ENCODE measurements at places on chromosomes 1 and 21. TPM values are rescaled to one million over a fixed set of nuclear protein-coding genes. Genes with fewer than 3 reads are reported as not detected.

- H3K27ac ChIP-seq, result no peak overlapping the region
- H3K4me1 ChIP-seq, result peaks cover 13% of the 10 kb centered on the region
- H3K27me3 ChIP-seq, result no peaks in the 10 kb centered on the region
- H3K36me3 ChIP-seq, result no peaks in the 10 kb centered on the region
- DNase-seq, result no peak
Measured at GRCh38 chr1:246219508-246220030, 287.5 kb downstream of the SMYD3 start.

- no peaks in the 10 kb centered on the region for H3K27me3 ChIP-seq
- peak overlapping the region; percentile 59 for H3K4me3 ChIP-seq
- peaks cover 6% of the 10 kb centered on the region for H3K36me3 ChIP-seq
- peak; percentile 93 for DNase-seq
- peaks cover 98% of the 10 kb centered on the region for H3K4me1 ChIP-seq
Measured at GRCh38 chr21:44911384-44912157, 9.1 kb downstream of the ITGB2 start.

DNA sequence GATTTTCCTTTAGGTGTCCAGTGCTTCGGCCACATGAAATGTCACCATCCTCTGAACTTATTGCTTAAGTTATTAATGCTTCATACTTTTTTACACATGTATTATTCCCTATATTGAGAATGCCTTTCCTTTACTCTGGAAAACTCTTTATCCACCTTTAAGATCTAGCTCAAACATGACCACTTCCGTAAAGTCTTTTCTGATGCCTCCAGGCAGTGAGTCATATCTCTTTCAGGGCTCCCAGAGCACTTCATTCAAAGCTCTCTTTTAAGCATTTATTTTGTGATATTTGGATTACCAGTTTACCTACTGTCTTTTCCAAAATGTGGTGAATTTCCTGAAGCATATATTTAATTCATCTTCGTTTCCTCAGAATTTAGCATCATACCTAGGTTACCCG lies 178.9 kb downstream of the HS2ST1 start:
- no peak overlapping the region for H3K27ac ChIP-seq
- no peaks in the 10 kb centered on the region for H3K27me3 ChIP-seq
- no peaks in the 10 kb centered on the region for H3K4me1 ChIP-seq
- H3K4me3 ChIP-seq, result no peak overlapping the region
- no peaks in the 10 kb centered on the region for H3K36me3 ChIP-seq

- H3K4me3 ChIP-seq, result no peak overlapping the region
- DNase-seq, result no peak
- H3K36me3 ChIP-seq, result no peaks in the 10 kb centered on the region
- peaks cover 57% of the 10 kb centered on the region for H3K4me1 ChIP-seq
- H3K27me3 ChIP-seq, result no peaks in the 10 kb centered on the region
- no peak overlapping the region for H3K27ac ChIP-seq
Measured at GRCh38 chr1:89670163-89670562, 37.2 kb downstream of the LRRC8C start.

DNA sequence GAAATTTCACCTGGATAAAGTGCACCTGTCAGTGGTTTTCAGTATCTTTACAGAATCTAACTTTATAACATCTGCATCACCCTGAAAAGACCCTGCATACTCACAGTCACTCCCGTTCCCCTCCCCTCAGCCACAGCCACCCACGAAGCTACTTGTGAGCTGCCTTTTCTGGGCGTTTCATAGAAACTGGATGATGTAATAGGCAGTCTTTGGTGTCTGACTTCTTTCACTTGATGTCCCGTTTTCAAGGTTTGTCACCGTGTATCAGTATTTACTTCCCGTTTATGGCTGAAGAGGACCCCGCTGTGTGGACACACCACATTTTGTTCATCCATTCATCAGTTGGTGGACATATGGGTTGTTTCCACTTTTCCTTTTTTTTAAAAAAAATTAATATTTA lies 47.8 kb upstream of the LRRC3 start:
- no peaks in the 10 kb centered on the region for H3K27me3 ChIP-seq
- H3K4me3 ChIP-seq, result no peak overlapping the region
- H3K27ac ChIP-seq, result no peak overlapping the region

DNA sequence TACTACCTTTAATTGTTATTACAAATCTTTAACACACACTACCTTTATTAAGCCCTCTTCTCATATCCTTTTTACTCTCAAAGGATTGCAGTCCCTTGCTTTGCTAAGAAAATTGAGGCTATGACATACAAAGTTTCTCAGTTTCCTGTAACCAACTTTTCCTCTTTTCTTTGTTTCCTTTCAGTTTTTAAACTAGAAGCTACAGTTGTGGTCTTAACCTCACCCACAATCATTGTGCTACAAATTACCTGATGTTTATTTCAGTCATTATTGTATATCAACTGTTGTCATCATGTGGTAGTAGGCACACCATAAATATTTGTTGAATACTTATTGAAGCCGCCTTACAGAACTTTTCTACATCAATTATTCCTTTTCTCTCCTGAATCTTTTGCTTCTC lies 51.8 kb downstream of the SLAMF6 start:
- H3K4me3 ChIP-seq, result no peak overlapping the region
- H3K4me1 ChIP-seq, result peaks cover 33% of the 10 kb centered on the region
- H3K36me3 ChIP-seq, result no peaks in the 10 kb centered on the region
- no peak overlapping the region for H3K27ac ChIP-seq

DNA sequence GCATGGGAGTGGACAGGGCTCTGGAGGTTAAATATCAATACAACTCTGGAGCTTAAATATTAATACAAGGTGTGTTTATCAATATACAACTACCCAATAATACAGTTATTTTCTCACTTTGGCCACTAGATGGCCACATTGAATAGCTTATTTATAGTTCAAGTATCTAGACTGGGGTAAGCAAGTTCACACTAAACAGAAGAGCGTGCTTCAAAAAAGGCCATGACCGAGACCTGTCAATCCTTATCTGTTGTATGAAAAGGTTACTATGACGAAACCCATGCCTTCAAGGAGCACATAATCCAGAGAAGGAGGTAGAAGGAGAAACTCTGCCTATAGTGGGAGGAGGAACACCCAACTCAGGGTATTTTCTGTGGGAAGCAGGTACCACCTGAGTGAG lies 29.1 kb downstream of the CHML start:
- DNase-seq, result no peak
- no peaks in the 10 kb centered on the region for H3K27me3 ChIP-seq
- H3K4me3 ChIP-seq, result no peak overlapping the region
- no peaks in the 10 kb centered on the region for H3K4me1 ChIP-seq
- H3K27ac ChIP-seq, result no peak overlapping the region
- no peaks in the 10 kb centered on the region for H3K36me3 ChIP-seq

DNA sequence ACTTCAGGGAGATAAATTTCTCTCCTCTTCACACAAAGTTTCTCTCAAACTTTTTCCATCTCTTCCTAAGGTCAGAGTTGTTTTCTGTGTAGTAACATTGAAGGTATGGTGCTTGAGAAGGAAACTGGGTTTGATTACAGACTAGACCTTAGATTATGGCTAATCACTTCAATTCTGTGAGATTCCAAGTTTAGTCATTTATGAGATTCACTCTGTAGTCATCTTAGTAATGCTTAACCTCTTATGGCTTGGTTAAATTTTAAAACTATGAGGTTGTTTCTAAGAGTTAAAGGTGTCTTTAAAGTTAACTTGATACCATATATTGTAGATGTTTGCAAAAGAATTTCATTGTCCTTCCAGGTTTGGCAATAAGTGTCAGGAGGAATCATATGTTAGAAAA lies 1092.2 kb downstream of the KCNT2 start:
- DNase-seq, result no peak
- H3K36me3 ChIP-seq, result no peaks in the 10 kb centered on the region
- H3K27me3 ChIP-seq, result no peaks in the 10 kb centered on the region
- H3K4me3 ChIP-seq, result no peak overlapping the region

GRCh38 chr21:46226920-46227599 lies 1.5 kb downstream of the LSS start:
- DNase-seq, result peak; percentile 66
- no peak overlapping the region for H3K4me3 ChIP-seq
- H3K4me1 ChIP-seq, result peaks cover 35% of the 10 kb centered on the region
- no peaks in the 10 kb centered on the region for H3K27me3 ChIP-seq

GRCh38 chr1:168789501-168789900 lies 60.5 kb upstream of the DPT start:
- no peaks in the 10 kb centered on the region for H3K36me3 ChIP-seq
- H3K27ac ChIP-seq, result no peak overlapping the region
- no peaks in the 10 kb centered on the region for H3K4me1 ChIP-seq
- no peaks in the 10 kb centered on the region for H3K27me3 ChIP-seq

The CDK18 gene
- total RNA-seq, result 19.1 TPM

The MSH4 gene
- total RNA-seq, result 0.41 TPM

The LCE6A gene
- not detected for total RNA-seq

Measured in spleen (tissue), 13 donors.